ENCODE measurements at places on chromosomes 12 and 14.
A peak's percentile ranks its signal among the peaks of the same experiment; 100 is the strongest.

- ATAC-seq: peak; percentile 98
These were observed 180.3 kb downstream of the RAD51B start for GRCh38 chr14:67999705-68000384.

DNA sequence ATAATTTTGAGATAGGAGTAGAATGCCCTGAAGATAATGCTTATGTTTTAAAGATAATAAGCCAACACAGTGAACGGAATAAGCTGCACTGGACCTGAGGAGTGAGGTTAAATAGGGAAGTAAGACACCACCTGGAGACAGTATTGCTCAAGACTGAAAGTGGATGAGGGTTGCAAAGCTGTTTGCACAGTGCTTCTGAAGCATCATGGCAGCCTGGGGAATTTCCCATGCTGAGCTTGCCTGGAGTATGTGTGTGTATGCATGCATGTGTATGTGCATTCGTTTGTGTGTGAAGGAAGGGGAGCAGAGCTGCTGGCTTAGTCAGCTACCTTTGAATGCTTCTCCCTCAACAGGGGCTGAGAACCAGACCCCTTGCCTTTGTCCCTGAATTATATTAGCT, 35.8 kb downstream of the BHLHE41 start:
- no peak for ATAC-seq

- no peak for ATAC-seq
These were observed 63.0 kb upstream of the BTG1 start for GRCh38 chr12:92208613-92209121.

GRCh38 chr12:89762498-89763170, 54.0 kb upstream of the ATP2B1 start:
- no peak for ATAC-seq

All from SK-N-SH treated with all-trans-retinoic acid at 6 μM for 48 hours (cell line).